ENCODE measurements at places on chromosomes 13 and 19.

DNA sequence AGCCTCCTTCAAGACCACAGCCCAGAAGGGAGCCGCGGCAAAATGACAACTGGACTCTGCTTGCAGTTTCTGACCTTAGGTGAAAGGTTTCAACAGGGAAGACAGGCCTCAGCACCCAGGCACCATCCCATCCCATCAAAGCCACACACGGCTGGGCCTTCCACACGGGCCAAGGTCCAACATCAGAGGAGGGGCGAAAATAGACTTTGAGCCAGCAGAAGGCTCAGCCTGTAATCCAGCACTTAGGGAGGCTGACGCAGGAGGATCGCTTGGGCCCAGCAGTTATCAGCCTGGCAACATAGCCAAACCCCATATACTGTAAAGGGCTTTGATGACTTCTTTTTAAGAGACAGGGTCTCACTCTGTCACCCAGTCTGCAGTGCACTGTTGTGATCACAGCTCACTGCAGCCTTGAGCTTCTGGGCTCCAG is 26.8 kb upstream of the TINCR start:
- DNase-seq: no peak

DNA sequence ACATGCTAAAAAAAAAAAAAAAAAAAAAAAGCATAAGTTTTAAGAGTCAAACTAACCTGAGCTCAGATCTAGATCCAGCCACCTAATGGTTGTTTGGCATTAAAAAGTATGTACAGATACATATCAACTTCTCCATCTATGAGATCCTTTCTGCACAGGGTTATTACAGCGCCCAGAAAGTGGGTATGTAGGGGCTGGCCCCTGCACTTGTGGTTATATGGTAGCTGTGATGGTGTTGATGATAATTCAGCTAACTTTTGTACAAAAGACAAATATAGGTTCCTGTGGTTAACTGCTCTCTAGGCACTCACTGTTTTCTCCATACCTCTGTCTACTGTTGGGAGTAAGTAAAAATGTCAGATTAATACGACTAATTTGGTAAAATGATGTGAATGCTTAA is 81.7 kb downstream of the TNFRSF19 start:
- DNase-seq: no peak

DNA sequence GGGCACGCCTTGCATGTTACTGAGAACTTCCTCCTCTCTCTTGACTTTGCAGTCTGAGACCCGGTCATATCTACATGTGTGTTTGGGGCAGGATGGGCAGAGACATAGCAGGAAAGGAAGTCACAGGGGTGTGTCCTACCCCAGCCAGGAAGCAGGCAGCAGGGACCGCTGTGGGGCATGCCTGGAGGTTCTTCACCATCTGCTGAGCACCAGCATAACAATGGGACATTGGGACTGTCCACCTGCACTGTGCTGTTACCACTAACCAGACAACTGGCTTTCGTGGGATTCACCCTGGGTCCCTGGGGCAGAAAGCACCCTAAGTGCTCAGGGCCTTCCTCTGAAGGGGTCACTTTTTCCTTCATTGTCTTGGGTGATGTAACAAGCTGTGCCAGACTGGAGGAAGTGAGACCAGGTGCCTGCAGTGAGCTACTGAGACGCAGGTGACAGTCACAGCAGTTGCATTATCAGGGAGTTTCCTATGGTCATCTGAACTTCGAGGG is 2.6 kb upstream of the HAUS5 start:
- DNase-seq: no peak

DNA sequence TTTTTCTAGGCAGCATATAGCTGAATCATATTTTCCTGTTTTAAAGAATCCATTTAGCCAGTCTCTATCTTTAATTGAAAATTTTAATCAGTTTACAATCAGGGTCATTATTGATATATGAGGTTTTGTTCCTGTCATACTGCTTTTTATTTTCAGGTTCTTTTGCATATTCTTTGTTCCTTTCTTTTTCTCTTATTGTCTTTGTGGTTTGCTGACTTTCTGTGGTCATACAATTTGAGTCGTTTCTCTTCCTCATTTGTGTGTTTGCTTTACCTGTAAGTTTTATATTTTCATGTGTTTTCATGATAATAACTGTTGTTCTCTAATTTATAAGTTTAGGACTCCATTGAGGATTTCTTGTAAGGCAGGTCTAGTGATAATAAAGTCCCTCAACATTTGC is 812.6 kb downstream of the DACH1 start:
- DNase-seq: no peak

DNA sequence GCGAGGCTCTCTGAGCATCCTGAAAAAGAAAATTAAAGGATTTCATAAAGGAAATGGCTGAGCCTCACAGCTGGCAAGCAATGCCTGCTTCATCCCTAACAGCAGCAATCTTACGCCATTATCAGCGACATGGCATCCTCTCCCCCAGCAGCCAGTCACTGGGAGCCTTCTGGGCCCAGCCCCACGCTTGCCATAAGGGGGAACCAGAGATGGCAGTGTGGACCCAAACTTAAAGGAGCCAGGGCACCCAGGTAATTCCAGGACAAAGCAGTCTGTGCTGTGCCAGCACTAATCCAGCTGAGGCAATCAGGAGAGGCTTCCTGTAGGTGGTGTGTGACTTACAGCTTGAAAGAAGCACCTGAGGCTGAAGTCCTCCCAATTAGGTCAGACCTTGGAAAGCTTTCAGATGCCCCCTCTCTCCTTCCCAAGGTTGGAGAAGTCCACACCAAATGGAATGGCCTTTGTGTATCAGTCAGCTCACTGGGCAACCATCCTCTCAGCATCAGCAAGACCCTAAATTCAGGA is 10.3 kb downstream of the VSTM2B start:
- no peak for DNase-seq

GRCh38 chr13:27919934-27920676 is at the start of gene PDX1:
Gene PDX1 (plus strand): TSS chr13:27920000. CDS start chr13:27920139, 139 bp downstream.
- no peak for DNase-seq

DNA sequence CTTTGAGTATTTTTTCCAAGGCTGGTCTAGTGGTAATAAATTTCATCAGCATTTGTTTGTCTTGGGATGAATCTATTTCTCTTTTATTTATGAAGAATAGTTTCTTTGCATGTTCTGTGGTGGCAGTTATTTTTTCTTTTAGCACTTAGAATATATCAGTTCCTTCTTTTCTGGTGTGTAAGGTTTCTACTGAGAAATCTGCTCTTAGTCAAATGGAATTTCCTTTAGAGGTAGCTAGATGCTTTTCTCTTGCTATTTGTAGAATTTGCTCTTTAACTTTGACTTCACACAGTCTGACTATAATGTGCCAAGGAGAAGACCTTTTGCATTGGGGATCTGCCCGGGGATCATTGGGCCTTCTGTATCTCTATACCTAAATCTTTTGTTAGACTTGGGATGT is 4.1 kb upstream of the SIGLEC6 start:
- no peak for DNase-seq

- DNase-seq: no peak
Measured at GRCh38 chr13:103694471-103694870, 628.3 kb upstream of the SLC10A2 start.

DNA sequence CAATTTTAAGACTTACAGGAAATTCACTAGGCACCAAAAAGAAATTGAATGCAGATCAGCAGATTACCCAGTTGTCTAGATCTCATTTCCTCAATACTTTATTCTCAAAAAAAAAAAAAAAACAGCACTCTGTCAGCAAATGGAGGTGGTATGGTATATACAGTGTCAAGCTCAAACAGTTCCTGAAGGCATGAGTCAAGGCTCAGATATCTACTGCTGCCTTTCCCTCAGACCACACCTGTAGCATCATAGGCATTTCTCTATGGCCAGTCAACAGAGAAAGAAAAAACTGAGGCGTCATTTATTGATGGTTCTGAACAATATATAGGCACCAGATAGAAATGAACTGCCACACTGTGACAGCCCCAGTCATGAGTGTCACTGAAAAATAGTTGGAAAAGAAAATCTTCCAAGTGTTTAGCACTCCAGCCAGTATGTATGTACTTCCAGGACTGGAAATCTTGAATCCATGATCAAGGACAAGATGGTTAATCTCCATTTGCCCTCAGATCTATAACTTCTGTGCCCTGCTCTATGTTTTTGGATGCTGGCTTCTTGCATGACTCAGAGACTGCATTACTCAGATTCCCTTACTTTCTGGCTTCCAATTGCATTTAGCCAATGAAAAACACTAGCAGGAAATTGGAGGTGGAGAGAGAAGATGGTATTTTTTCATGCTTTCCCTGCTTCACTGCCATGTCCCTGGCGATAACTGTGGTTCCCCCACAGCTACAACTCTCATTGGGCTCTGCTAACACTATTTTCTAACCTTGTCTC is 8.4 kb upstream of the COG3 start:
- no peak for DNase-seq

- no peak for DNase-seq
Measured at GRCh38 chr19:13850910-13851733, 25.8 kb upstream of the NANOS3 start.

- no peak for DNase-seq
Measured at GRCh38 chr13:34681405-34681955, 260.6 kb upstream of the NBEA start.

DNA sequence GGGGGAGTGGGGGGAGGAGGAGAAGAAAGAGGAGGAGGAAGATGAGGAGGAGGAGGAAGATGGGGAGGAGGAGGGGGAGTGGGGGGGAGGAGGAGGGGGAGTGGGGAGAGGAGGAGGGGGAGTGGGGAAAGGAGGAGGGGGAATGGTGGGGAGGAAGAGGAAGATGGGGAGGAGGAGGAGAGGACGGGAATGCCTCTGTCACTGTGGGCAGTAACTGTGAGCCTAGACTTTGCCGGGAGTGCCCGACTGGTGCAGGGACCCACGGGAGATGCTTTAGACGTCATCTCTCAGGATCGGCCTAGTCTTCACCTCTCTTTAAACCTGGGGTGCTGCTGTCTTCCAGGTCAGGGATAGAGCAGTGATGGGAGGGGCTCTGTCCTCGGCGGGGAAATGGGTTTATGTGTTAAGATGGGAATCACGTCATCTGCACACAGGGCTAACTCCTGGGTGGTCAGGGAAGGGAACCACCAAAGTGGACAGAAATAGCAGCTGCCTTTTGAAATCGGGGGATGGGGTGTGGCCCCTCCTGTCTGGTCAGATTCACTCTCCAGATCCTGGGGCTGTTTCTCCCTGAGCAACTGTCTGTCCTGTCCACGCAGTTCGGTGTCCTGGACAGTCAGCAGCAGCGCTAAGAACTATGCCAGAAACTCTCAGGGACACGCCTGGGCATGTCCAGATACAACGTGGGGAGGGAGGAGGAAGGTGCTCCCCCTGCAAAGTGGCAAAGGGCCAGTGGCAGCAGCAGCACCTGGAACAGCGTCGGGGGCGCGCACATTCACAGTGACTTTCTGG is 26.9 kb downstream of the GAS6 start:
- peak; percentile 33 for DNase-seq

DNA sequence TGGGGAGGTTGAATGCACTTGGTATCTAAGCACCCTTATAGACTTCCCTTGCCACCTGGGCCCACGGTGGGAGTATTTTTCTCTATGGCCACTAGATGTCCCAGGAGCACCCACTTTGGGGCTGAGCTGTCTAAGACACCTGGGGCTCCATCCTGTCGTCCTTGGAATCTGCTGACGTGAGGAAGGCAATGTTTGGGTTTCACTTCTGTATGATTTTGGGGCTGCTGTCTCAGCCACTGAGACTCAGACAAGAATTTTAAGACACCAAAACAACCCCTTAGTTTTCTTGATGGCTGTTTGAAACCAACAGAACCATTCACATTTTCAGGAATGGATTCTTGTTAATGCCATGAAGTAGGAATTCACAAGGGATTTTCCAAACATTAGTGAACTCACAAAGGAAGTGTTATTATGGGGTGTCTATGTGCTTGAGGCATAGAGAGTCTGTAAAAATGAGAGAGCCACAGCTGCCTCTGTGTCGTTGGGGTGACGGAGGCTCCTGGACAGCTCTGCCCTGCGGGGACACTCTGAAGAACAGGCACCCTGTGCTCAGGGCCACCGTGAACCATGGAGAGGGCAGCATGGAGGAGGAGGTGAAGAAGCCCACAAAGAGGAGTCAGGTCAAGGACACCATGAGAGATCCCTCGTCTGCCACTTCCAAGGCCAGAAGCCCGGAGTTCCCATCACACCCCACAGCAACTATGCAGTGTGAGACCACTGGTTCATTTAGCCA is 106.8 kb upstream of the SPATA13 start:
- peak; percentile 85 for DNase-seq

GRCh38 chr13:40618581-40619478 is 47.6 kb downstream of the FOXO1 start:
- DNase-seq: no peak

DNA sequence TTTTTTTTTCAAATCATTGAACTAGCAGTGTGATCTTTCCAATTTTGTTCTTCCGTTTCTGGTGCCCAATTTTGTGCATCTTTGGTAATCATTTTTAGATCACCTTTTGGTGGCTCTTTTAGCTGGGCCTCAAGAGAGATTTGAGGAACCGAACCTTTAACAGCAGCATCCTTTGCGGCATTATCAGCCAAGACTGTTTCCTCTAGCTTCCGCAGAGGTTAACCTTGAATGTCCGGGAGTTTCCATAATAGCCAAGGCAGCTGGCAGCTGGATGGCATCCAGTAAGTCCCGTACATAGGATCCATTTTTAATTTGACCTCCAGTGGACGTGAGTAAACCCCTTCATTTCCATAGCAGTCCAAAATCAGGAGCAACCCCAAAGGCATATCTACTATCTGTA is 9.6 kb downstream of the IRGC start:
- DNase-seq: no peak

- DNase-seq: no peak
Measured at GRCh38 chr13:109401307-109401706, 385.1 kb downstream of the IRS2 start.

GRCh38 chr13:87666831-87667230 is 4.3 kb upstream of the SLITRK5 start:
- no peak for DNase-seq

DNA sequence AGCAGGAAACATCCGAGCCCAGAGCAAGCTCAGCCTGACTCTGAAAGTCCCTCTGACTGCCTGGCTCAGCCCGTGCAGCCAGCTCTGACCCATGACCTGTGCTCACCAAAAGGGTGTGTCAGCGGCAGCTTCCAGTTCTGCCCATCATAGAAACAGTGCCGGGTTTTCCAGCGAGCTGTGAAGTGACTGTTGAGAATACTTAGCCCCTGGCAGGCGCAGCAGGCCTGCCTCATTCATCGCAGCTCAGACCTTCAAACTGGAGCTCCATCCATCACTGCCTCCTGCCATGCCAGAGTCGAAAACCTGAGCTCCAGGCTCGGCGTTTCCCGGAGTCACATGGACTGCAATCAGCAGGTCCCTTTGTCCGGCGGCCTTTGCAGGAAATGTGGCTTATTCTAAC is 16.3 kb upstream of the GSX1 start:
- no peak for DNase-seq

- DNase-seq: no peak
Measured at GRCh38 chr13:100597253-100597652, 8.7 kb upstream of the GGACT start.

GRCh38 chr13:98717256-98717655 is 35.2 kb downstream of the SLC15A1 start:
- DNase-seq: no peak

GRCh38 chr19:30360376-30361106 is 11.6 kb upstream of the ZNF536 start:
- no peak for DNase-seq

DNA sequence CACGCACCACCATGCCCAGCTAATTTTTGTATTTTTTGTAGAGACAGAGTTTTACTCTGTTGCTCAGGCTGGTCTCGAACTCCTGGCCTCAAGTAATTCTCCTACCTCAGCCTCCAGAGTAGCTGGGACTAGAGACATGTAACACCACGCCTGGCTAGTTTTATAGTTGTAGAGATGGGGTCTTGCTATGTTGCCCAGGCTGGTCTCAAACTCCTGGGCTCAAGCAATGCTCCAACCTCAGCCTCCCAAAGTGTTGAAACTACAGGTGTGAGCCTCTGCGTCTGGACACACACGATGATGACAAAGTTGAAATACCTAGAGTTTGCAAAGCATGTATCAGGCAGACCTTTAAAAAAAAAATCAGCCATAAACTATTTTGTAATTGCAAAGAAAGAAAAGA is 4.6 kb upstream of the PTOV1 start:
- DNase-seq: no peak
